ENCODE measurements at places on chromosomes 11 and 22.

DNA sequence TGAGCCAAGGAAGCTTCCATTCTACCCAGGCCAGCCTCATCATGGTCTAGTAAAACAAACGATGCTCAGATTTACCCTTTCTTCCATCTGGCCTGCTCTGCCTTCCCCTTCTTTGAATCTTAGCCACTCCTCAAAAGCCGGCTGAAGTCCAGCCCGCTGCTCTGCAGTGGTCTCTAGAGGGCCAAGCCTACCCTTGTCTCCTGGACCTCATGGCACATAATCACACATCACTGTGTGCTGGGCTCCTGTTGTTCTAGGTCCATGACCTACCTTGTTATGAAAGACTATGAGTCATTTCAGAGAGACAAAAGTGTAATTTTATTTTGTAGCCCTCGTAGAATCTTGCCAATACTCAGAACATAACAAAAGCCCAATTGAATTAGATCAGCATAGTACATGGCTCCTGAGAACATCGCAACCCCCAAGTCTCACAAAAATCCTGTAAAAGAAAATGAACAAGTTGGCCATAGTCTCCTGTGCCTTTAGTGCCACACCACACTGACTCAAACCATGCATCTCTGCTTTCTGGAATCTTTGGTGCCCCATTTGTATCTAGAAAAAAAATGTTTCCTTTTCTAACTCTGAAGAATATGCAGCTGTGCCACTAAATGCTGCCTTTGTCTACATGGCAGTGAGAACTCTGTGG, 192.7 kb downstream of the OPCML start:
- DNase-seq, result no peak

- no peak for DNase-seq
Measured at GRCh38 chr11:43197379-43197778, 114.4 kb upstream of the API5 start.

- DNase-seq, result no peak
Measured at GRCh38 chr22:22235558-22235957, 9.0 kb upstream of the VPREB1 start.

DNA sequence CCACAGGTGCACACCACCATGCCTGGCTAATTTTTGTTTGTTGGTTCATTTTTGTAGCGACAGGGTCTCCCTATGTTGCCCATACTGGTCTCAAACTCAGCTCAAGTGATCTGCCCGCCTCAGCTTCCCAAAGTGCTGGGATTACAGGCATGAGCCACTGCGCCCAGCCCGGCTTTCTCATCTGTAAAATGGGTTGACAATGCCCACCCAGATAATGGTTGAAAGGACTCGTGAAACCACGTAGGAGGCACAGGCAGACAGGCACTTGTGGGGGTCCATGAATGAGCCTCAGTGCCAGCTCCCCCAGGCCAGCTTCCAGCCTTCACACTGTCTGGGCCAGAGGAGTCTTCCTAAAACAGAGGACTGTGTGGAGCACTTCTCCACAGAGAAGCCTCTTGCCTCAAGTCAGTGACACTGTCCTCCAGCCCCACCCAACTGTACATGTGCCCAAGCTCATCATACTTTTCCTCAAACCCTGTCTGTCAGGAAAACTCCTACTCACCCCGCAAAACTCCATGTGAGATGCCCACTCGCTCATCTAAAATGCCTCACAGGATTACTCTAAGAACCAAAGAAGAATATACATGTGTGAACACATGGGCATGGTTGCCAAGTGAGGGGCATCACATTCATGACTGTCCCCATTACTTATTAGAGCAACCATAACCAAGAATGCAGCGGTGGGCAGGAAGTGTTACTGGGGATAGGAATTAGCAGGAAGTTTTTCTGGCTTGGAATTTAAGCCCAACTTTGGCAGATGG, 32.1 kb upstream of the WNT7B start:
- no peak for DNase-seq

GRCh38 chr22:49549256-49550140, 278.2 kb downstream of the BRD1 start:
- no peak for DNase-seq

DNA sequence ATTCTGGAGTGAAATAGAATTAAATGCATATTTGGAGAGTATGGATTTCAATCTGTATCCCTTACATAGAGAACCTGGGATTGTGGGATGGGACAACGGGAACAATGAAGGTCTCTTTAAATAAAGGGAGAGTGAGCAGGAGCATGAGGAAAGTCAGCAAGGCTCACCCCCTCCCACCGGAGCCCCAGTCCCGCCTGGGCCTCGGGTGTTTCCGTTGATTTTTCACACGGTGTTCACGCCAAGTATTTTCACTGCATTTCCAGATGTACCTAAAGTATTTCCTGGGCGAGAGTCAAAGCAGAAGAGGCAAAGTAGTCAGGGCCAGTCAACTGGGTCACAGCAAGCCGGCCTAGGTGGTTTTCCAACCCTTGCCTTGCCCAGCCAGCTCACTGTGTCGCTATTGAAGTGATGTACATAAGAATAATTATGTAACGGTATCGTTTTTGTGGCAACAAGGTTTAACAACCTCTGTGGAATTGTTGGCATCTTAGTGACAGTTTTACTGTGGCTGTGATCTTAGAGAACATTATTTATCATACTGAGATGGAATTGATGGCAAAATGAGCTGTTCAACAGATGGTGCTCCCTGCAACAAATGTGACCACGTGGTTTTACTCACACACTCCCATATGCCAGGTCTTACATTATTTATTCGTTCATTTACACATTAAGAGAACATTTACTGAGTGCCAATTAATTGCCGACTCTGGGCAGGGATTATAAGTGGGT, 177.3 kb downstream of the ADAMTS15 start:
- DNase-seq, result no peak

- DNase-seq, result no peak
Measured at GRCh38 chr22:38948181-38948940, 9.0 kb upstream of the APOBEC3A start.

GRCh38 chr22:44057401-44057987, 33.4 kb downstream of the PARVB start:
- no peak for DNase-seq

GRCh38 chr11:100939571-100939970, 190.0 kb downstream of the PGR start:
- no peak for DNase-seq

- no peak for DNase-seq
Measured at GRCh38 chr22:47335958-47336357, 573.5 kb downstream of the TBC1D22A start.

DNA sequence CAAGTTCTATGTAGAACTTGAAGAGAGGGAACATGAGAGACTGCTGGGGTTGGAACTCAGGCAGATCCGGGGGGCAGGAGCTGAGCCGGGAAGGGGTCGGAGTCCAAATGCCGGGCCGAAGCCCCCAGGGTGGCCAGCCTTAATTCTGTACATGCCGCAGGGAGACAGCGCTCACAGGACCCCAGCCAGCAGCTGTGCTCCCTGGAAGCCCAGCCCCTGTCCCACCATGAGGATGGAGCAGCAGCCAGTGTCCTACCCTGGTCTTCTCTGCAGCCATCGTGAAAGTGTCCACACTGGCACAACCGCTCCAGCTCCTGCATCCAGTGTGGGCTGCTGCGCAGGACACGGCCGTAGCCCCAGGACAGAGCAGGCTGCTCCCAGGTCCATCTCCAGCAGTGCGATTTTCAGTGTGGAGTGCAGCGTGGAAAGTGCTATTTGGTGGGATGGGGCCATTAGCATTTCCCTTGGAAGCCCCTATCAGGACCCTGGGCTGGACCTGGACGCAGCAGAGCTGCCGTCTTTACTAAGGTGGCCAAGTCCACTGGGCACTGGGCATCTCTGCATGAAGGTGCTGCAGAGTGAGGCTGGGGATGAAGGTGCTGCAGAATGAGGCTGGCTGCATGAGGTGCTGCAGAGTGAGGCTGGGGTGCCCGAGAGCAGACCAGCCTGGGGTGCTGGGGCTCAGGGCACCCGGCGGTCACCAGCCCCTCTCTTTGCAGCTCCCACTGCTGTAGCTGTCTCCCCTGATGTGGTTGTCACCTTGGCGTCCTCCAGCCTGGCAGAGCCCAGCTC, 737.4 kb downstream of the BRD1 start:
- no peak for DNase-seq

GRCh38 chr11:92739491-92739890, 230.0 kb upstream of the MTNR1B start:
- DNase-seq, result no peak

GRCh38 chr11:113885897-113886296, 10.5 kb upstream of the USP28 start:
- peak; percentile 28 for DNase-seq

DNA sequence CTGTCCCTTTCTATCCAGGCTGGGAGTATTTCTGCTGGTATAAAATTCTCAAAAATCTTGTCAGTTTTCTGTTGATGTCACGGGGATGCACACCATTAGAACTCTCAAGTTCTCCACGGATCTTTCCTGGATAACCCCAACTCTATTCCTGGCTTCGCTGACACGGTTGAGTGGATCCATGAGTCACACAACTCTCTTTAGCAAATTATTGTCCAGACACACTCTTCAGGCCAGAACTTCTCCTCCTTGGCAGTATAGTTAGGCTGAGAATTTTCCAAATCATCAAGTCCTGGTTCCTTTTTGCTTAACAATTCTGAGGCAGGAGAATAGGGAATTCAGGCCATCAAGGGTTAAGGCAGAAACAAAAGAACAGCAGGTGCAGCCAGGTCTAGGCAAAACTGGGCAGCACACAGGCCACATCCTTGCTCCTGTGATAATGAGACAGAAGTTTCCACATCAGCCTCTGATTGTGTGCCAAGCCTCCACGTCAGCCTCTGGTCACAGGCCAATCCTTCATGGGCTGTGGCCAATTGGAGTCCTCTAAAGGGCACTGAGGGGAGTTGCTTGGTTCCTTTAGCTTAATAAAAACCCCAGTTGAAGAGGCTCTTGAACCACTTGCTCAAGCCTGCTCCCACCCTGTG, 5.7 kb upstream of the ACAT1 start:
- DNase-seq, result peak; percentile 86

- no peak for DNase-seq
Measured at GRCh38 chr22:19885841-19886592, 31.3 kb upstream of the GNB1L start.

GRCh38 chr22:29216011-29216872, 10.5 kb downstream of the EMID1 start:
- no peak for DNase-seq

DNA sequence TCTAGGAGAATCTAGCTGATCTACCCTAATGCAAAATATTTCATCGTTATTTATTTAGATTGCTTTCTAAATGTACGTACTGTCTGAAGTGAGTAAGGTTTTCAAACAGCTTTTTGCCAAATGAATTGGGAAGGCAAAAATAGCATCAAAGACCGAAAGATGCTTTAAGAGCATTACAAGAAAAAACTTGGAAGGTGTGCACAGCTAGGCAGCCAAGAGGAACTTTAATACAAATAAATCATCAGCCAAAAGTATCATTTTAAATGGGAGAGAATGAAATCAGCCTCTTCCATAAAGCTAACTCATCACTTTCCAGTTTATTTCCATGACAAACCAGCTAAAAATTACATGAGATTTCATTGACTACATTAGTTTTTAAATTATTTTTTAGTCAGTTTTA, 30.2 kb upstream of the CFAP300 start:
- no peak for DNase-seq

DNA sequence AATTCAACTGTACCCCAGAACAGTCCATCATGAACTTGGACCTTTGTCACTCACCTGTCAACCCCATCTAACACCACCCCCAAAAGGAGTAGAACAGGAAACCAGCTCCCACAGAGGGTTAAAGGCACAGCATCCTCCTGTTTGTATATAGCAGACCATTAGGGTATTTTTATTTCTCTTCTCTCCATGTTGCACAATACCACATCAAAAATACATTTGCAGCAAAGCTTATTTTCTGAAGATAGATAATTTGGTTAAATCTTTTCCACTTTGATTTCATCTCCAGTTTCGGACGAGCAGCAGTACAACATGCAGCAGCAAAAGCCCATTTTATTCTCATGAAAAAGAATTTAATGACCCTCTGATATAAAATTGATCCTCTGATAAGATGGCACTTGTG, 103.1 kb downstream of the KIRREL3 start:
- no peak for DNase-seq

DNA sequence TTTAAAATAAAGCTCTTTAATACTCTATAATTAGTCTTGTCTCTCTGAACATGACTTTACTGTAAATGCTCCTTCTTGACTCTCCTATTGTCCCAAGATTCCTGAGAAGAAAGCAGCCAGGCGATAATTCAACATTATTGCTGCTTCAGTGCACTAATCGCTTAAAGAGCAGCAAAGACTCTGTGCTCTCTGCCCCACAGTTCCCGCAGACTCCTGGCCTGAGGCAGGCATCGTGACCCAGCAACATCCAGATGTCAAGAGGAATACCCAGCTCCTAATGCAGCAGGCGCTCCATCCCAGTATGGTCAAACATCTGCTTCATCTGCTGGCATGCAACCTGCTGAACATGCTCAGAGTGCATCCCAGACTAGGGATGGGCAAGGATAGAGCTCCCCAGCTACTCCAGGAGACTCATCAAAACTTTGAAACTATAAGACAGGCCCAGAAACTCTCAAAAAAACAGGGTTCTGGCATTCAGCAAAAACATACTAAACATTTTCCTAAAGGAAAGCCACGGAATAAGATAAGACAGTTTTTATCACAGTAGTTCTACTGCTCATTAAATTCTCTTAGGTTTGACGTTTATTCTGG, 270.0 kb downstream of the SOX6 start:
- no peak for DNase-seq

DNA sequence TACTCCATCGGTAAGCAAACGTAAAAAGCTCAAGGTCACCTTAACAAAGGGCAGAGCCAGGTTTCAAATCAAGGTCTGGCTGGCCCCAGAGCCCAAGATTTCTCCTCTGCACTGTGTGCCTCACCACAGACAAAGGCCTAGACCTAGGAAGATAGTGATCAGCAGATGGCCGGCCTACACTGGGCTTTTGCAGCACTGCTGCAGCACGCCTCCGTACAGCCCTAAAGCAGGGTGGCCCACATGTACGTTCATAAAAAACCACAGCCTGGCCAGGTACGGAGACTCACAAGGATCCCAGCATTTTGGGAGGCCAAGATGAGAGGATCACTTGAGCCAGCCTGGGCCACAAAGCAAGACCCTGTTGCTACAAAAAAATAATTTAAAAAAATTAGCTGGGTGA, 106.3 kb upstream of the PITPNB start:
- DNase-seq, result no peak

DNA sequence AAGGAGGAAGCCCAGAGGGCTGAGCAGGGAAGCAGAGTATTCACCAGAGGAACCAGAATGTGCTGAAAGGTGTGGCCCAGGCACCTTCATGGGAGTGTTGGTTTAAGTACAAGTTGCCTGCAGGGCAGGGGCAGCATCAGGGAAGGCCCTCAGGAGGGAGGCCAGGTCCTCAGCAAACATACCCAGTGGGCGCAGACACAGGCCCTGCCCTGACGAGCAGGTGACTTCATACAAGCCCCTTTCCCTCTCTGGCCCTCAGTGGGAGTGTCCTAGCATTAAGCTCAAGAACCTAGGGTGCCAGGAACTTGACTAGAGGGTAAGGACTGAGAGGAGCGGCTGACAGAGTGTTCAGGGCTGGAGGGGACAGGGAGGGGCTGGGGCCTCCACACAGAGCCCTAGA, 7.5 kb upstream of the CASTOR1 start:
- DNase-seq, result no peak

DNA sequence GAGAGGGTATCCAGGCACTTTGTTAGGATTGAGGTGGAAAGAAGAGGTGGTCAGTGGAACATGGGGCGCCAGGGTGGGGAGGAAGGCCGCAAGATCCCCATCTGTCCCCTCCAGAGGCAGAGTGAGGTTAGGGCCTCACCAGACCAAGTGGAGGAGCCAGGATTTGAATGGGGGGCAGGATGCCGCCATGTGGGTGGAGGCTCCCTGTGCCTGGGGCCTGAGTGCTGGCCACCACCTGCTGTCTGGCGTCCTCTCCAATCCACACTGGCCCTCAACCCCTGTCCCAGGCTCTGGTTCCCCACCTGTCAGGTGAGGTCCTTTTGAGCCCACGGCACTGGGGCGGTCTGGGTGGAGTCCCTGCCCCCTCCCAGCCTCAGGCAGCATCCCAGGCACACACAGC, 17.5 kb upstream of the TBX1 start:
- DNase-seq, result no peak

Data from NCI-H2107 (cell line).